Effector memory CD8-positive, alpha-beta T cell (primary cell): ENCODE measurements at places on chromosomes 5 and 9.
A peak's percentile ranks its signal among the peaks of the same experiment; 100 is the strongest.

GRCh38 chr9:89743216-89743572 is 138.4 kb downstream of the GADD45G start:
- peak; percentile 3 for DNase-seq

DNA sequence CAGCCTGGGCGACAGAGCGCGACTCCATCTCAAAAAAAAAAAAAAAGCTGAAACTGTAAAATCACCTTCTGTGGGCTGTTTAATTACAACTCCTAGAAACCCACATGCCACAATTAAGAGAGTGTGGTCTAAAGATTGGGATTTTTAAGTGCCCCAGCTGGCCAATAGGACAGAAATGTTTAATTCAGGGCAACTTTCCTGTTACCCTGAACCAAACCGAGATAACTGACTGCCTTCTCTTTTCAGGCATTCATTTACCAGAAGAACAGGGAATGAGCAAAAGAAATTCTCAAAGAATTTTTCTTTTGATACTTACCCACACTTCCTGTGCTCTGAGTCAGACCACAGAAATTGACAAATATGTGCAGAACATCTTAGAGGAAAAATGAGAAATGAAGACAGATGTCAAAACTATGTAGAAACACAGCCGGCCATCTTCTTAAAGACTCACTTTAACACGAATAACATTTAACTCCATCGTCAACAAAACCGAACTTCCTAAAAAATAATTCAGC is 221.3 kb upstream of the DAPK1 start:
- DNase-seq: peak; percentile 23

- DNase-seq: no peak
These were observed at the start of gene SH2D3C for GRCh38 chr9:127778280-127779135. Gene SH2D3C (minus strand): TSS chr9:127778666. CDS start chr9:127778627, 39 bp downstream.

DNA sequence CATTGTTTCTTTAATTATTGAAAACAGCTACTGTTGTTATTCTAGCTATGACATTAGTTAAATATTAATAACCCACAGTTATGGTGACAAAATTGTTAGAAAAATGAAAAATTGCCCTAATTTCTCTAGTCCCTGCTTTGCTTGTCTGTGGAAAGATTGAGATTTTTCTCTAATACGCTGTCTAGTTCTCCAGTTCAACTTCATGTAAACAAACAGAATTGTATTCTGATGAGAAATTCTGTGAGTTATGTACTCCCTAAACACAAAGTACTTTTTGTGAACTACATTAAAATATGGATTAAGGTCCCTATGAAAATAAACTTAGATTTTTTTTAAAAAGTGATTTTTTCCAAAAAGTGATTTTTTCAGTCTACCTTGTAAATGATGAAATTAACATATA is 8.7 kb downstream of the SLF1 start:
- DNase-seq: no peak

- DNase-seq: no peak
These were observed 655.7 kb upstream of the ITGA1 start for GRCh38 chr5:52132053-52132452.

- no peak for DNase-seq
These were observed 17.0 kb downstream of the FOCAD start for GRCh38 chr9:20701060-20701459.

- no peak for DNase-seq
These were observed 44.6 kb downstream of the PIP5K1B start for GRCh38 chr9:68749579-68750159.

DNA sequence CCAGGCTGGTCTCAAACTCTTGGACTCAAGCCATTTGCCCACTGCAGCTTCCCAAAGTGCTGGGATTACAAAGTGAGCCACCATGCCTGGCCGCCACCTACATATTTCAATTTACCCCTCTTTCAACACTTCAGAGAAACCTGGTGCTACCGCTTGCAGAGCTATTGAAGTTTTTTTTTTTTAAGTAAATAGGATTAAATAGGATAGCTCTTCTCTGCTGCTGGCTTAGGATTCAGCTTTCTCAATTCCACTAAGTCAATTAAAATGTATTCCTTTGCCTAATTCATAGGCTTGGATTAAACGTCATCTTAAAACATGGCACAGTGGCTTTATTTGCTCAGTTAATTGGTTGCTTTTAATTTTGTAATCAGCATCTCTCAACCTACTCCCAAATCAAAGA is 41.0 kb downstream of the KIAA1191 start:
- DNase-seq: no peak

DNA sequence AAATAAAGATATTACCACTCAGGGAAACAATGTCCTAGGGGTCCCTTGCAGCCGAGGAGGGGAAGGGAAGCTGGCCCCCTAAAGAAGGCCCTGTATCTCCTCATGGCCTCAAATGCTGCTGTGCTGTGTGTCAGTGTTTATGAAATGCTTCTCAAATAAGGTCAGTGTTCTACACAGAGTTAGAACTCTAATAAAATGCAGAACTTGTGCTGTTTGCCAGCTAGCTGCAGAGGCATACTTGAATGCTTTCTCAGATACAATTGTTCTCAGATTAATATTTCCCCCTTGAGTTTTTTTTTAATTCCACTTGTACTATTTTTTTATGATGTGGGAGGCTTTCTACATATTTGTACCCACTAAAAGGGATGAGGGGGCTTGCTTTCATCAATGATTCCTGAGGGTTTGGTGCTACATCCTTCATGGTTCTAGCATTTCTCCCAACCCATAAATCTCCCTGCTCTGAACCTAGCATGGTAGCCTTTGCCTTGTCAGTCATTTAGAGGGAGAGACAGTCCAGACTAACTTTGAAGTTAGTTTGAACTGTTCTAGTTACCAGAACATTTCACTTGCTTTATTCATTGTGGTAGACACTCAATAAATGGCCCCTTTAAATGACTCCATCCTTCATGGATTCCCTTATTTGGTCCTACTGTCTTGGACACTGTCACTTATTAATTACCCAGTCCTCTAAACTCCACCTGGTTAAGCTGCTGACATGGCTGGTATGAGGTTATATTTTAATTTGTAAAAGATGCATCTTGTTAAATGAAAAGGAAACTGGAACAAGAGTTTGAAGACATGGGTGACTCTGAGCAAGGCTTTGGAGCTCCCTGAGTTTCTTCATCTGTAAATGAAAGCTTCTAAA is 12.6 kb downstream of the SLIT3 start:
- no peak for DNase-seq

- DNase-seq: no peak
These were observed 39.4 kb upstream of the TRAF1 start for GRCh38 chr9:120966013-120966369.

DNA sequence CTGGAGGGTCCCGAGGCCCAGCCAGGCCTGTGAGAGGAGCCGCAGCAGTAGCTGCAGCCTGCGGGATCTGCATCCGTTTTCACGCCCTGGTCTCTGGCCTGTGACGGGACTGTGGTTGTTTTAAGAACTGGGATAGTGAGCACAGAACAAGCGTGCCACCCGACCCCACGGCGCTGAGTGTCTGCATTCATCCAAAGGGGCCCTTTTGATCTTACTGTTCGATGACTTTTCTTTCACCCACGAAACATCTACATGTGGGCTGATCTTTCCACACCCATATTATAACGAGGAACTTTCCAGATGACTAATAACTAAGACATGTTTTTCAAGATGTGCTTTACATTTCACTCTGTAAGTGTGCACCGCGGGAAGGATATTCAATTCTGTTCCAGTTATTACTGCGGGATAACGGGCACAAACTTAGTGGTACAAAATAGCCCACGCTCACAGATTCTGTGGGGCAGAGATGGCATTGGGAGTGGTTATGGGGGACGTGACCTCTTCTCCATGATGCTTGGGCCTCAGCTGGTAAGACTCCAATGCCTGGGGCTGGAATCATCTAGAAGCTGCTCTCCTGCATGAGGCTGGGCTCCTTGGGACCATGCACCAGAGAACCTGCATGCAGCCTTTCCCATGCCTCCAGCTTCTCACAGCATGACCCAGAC is 165.0 kb downstream of the SYK start:
- DNase-seq: no peak

DNA sequence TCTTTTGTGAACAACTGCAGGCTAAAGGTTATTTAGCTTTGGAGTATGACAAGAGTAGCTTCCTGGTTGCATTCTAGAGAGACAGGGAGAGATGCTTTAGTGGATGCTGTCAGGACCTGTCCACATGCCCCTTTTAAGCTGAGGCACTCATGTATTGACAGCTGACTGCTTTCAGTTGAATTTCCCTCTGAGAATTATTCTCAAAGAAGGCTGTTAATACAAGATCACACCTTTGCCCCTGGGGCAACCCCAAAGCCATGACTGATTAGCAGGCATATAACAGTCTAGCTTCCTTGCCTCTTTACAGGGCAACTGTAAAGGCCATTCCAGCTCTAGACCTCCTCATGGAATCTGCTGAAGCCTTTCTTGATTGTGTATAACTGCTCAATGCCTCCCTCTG is 117.6 kb upstream of the ATP10B start:
- DNase-seq: no peak

GRCh38 chr9:36325081-36325828 is 67.0 kb upstream of the GNE start:
- DNase-seq: no peak

DNA sequence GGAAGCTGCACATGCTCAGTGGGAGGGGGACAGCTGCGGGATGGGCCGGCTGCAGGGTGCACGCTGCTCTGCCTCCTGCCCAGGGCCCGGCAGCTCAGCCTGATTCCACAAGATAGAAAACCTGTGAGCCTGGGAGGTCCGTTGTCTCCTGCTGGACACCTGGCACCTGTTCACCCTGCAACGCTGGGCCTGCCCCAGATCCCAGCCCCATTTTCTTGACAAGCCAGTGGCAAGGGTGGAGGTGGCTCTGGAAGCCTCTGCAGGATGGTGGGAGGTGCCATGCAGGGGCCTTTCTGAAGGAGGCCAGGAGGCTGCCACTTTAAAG is 68.1 kb upstream of the RNF130 start:
- no peak for DNase-seq

GRCh38 chr9:27368316-27368985 is 71.5 kb upstream of the EQTN start:
- DNase-seq: no peak

GRCh38 chr9:136623016-136623841 is 39.5 kb upstream of the EGFL7 start:
- no peak for DNase-seq

GRCh38 chr5:132476876-132477781 is 13.4 kb downstream of the IRF1 start:
- no peak for DNase-seq

GRCh38 chr5:180069589-180070247 is 1.8 kb downstream of the RNF130 start:
- no peak for DNase-seq
